ENCODE measurements at places on chromosomes 1 and 21.

- no peak for DNase-seq
Measured at GRCh38 chr21:44992608-44993031, 52.8 kb downstream of the SLX9 start.

GRCh38 chr1:119367432-119368124, 1.0 kb upstream of the HAO2 start:
- DNase-seq, result no peak

DNA sequence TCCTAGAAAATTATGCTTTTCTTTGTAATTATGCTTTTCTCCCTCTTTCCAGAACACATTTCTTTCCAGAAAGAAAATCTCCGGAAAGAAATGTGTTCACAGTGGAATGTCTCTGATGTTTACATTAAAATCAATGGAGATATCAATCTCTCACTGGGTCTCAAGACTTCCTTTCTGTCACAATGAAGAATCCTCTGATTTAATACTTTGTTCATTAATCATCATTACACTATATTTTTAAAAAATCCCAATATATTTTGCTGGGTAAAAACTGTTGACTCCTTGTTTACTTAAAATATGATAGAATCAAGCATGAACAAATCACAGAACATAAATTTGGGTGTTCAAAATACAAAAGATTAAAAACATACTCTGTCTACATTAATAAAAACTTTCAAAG, 26.3 kb upstream of the TGFBR3 start:
- no peak for DNase-seq

GRCh38 chr1:1068517-1069055, 5.5 kb downstream of the RNF223 start:
- DNase-seq, result no peak

GRCh38 chr1:200038325-200038980, 10.9 kb downstream of the NR5A2 start:
- DNase-seq, result no peak

DNA sequence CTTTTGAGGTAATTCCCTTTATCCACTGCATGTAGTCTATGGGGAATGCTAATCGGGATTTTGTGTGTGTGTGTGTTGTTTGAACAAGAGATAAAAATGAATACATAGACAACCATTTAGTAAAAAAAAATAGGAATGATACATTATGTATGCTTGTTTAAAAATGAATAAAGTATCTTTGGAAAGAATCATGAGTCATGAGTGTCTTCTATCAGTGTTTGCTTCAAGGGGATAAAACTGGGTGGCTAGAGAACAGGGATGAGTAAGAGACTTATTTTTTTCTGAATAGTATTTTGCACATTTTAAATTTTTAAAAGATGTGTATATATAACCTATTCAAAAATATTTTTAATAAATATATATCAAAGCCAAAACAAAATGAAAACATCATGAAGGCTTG, 839.4 kb upstream of the ADGRL4 start:
- DNase-seq, result no peak

GRCh38 chr1:33516891-33517567, 44.6 kb downstream of the ZSCAN20 start:
- no peak for DNase-seq

DNA sequence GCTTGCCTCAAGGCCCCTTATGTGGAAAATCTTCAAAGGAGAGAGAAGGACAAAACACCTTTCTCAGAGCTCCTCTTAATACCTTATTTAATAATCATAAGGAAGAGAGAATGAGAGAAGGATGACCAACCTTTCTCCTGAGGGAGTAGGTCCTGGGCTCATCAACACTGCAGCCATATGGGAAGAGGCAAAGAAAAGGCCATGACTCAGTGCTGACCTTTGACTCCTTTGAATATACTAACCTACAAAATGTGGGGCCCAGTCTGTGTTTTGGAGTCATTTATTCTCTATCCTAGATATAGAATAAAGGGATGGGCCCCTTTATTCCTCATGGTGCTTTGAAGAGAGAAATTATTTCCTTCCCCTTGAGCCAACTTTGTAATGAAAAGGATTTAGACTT, 38.3 kb downstream of the CAMSAP2 start:
- no peak for DNase-seq

DNA sequence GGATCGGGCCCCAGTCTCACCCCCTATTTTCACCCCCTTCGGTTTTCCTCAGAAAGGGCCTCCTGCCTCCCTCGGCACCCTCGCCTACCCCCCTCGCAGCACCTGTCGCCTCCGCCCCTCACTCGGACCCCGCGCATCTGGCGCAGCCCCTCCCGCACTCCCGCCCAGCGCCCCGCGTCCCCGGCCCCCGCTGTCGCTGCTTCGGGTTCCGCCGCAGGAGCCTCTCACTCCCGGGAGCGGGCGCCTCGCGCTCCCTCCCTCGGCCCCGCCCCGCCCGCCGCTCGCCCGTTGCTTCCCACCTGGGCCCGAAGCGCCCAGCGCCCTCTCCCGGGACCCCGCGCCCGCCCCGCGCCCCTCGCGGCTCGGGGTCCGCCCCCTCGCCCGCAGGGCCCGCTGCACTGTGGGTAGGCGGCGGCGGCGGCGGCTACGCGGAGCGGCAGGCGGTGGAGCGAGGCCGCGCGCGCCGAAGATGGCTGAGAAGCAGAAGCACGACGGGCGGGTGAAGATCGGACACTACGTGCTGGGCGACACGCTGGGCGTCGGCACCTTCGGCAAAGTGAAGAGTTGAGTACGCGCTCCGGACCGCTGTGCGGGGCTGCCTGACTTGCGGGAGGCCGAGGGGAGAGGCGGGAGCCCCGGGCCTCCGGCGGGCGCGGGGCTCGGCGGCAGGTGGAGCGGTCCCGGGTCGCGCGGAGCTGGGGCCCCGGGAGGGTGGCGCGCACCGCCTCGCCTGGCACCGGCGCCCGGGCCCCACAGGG, at the start of gene PRKAA2:
Gene PRKAA2 (plus strand): TSS at position 396 of the 758 bp plus-strand sequence. CDS start 74 bp downstream, at position 470.
- no peak for DNase-seq
